ENCODE measurements at places on chromosomes 3 and 15.

- no peak for DNase-seq
Observed at GRCh38 chr3:29751647-29752314, 470.9 kb downstream of the RBMS3 start.

DNA sequence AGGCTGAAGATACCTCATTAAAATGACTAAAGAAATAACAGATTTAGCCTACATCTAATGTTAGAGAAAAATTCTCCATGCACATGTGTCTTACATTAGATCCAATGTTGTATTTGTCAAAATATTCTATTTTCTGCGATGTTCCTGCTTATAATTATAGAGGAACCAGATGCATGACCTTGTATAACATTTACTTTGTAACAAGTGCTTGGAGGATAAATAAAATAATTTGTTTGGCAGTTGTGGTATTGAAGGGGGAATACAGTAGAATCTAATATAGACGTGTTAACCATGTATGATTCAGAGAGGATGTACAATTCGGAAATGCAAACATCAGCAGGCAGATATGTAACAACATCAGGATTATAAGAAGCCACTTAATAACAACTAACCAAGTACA lies 922.2 kb downstream of the TUSC7 start:
- DNase-seq: no peak

DNA sequence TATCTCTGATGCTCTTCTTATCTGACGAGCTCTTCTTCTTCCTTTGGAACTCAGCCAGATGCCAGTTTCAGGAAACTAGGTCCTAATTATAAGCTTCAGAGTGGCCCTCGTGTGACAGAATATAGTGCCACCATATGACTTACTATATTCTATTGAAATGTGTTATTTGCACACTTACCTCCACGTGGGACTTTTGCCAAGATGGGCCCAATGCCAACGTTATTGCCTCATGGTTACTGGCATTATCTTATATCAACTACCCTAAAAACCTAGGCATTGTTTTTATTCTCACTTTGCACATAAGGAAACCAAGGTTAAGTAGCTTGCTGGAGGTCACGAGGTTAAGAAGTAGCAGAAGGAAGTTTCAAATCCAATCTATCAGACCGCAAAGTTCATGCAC lies 71.3 kb upstream of the SLCO3A1 start:
- DNase-seq: no peak

DNA sequence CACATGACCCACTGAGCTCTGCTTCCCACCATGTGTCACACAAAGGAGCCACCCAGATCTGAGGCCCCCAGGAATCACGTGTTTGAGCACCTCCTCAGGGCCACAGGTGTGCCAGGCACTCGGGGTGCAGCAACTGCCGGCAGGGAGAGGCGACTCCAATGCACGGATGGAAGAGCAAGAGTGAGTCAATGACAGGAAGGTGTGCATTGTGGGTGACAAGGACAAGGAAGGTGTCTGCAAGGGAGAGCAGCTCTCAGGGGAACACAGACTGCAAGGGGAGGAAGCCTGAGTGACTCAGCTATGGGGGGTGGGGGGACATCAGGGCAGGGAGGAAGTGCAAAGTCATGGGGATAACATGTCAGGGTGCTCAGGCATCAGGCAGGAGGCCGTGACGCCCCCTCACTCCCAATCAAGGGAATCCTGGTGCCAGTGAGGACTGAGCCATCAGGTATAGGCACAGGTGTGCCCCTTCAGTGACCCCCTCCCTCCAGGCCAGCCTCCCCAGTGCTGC lies 67.4 kb downstream of the NUP210 start:
- peak; percentile 18 for DNase-seq

GRCh38 chr3:68123231-68123630 lies 468.8 kb upstream of the SUCLG2 start:
- DNase-seq: no peak

DNA sequence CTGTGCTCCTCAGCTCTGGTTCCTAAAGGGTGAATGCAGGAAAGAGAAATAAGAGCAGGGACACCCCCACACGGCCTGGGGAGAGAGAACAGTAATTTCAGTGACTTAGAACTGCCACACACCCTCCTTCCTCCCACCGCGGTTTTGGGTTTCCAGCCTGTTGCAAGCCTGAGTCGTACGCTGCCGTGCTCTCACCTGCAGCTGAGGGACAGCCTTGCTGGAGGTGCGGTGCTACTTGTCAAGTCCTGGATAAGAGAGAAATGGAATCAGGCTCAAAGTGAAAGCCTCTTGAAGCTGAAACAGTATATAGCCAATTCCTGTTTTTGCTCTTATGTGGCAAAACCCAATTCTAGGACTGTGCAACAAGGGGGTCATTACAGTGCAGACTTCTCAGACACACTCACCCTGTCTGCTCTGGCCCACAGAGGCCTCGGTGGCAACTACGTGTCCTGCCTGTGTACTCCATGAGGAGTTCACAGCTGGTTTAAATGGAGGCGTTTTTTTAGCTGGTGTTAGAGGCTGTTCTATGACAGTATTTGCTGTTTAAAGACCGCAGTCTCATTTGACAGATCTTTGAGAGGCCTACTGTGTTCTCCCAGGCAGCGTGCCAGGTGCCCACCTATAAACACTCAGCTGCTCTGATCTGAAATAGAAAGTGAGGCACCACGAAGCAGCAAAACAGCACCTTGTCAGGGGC lies 42.9 kb downstream of the TBC1D2B start:
- DNase-seq: peak; percentile 77

DNA sequence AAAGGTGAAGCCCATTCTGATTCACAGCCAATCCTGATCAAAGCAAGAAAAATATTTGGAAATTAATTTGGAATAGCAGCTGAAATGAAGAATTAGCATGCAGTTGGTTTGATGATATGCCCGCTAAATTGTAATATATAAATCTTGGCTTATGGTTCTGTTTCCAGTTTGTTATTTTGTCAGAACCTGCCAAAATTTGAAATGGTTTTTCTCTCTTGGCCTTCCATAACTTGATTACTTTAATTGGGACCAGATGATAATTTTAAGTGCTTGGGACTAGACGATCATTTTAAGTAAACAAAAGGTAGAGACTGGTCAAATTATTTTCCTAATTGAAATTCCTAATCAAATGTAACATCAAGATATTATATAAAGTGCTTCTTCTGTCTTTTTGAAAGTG lies 842.4 kb downstream of the TBL1XR1 start:
- no peak for DNase-seq

DNA sequence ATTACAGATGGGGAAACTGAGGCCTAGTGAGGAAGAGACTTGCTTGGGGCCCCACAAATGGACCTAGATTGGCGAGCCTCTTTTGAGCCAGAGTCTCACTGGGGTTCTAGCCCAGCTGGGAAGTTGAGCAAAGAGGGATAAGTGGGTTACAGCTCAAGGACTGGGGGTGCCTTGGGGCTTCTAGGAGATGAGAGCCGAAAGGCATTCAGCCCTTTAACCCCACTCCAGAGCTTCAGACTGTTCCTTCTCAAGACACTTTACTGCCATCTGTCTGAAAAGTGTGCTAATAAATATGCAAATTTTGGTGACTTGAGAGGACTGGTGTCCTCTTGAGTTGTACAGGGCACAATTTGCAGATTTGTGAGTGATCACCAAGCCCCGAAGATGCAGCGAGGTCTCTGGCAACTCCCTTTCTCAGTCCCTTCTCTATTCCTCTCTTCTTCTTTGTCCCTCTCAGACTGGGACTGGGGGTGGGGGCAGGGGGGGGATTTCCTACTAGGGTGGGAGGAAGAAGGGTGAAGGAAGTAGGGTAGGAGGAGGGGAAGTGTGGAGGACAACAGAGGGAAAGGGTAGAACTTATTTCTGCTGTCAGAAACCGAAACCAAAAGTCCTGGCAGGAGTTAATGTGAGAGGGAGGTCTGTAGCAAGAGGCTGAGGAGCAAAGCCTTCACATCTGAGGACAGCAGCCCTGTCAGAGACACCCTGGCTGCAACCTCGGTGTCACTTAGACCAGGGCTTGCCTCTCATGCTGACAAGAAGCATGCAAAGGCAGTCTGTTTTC lies 16.2 kb upstream of the ANKDD1A start:
- peak; percentile 68 for DNase-seq

DNA sequence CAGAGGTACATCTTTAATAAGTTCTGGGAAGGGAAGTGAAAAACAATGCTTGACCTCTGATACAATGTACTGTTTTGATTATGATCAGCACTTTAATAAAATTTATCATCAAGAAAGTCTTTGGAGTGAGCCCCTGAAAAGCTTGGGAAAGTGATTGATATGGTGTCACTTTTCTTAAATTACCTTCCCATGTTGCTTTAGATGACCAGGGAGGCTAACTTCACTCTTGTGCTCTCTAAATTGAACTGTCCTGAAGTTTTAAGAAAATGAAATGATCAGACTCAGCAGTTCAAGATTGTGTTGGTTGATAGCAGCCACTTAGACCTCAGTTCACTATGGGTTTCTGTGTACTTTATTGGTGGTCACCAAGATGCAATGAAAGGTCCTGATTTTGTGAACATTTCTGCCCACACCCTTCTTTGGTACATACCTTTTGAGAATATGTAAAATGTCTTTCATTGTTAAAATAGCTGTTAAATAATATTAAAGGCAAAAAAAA lies 15.7 kb downstream of the TGFBR2 start:
- DNase-seq: no peak

DNA sequence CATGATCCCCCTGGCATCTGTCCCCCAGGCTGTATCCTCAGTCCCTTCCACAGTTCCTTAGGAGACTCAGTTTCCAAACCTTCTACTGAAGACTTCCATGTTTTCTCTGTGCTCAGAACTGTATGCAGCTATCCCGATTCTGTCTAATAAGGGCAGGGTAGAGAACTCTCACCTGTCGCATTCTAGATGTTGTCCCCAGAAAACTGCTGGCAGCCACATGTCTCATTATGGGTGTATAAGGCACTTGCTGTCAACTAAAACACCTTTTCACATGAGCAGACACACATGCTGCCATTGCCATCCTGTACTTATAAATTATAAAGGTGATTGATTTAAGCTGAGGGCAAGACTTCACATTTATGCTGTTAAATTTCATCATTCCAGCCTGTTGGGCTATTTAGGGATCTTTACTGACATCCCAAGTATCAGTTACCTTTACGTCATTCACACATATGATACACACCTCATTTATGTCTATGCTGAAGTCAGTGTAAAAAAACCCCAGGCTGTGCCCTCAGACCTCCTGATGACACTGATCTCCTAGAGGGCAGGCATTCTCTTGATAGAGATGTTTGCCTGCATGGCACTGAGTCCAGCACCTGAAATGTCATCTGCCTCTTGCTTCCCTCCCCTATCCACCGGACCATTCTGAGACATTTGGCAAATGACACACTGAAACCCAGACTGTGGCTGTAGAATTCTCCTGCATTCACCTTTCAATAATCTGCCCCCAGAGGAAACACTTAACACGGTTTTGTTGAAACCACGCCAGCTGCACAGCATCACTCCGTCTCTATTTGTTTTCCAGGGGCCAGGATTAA lies 35.8 kb downstream of the BTD start:
- no peak for DNase-seq

- no peak for DNase-seq
Observed at GRCh38 chr15:59116141-59116540, 11.2 kb downstream of the CCNB2 start.

DNA sequence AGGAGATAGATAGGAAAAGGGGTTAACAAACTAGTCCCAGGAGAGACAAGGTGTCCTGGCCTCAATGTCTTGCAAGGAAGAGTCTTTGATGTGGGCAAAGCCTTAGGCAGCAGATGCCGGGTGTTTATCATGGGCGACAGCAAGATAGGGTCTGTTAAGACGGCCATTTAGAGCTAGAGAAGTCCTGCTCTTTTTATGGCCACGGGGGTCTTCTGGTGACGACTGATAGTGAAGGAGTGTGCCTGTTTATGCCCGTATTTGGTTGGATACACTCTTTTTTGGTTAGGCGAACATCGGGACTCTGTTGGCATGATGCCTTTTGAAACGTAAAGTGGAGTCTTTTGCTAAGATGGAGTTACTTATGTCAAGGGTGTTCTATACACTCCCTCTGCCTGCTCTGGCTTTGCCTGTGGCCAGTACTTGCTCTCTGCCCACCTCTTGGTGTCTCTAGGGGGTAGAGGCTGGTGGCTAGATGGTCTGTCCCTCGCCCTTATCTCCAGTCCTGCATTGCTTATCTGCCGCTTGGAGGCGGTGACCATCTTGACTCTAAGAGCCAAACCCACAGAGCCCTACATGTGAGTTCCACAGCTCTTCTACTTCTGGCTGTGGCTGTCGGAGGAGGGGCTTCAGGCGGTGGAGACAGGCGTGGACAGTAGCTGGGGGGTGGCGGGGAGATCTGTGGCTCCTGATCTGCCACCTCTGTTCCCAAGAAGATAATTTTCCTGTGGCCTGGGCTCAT lies 55.8 kb upstream of the ZBTB38 start:
- DNase-seq: no peak

DNA sequence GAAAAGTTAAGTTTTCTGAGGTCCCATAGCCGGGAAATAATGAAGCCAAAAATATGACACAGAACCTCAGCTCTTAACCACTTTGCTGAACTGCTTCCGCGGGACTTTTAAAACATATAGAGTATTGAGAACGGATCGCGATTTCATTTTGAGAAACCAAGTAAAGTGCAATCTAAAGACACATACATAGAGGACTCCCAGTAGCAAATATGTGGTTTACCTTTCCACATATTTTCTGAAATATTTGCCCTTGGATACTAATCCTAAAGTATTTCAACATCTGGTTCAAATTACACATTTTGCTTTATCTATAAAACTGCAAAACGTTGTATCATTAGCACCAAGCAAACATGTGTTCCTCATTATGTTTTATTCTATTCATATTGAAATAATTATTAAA lies 776.5 kb downstream of the ROBO2 start:
- DNase-seq: no peak

- DNase-seq: no peak
Observed at GRCh38 chr3:53166206-53166605, 5.2 kb downstream of the PRKCD start.

DNA sequence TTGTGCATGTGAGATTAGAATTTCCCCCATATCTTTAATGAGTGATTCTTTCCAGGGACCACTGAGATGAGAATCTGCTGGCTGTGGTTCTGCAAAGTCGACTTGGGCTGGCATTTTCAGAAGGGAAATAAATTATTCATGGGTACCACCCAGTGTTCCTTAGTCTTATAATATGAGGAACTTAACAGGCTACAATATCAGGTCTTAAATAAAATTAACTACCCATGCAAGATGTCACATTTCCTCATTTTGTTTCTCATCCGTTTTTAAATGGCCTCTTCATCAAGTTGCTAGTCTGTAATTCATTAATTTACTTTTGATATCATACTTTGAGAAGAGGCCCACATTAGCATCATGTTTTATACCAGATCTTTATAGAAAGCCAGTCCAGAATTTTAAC lies 58.3 kb upstream of the SKOR1 start:
- DNase-seq: no peak

- no peak for DNase-seq
Observed at GRCh38 chr3:12370758-12371157, 81.9 kb downstream of the PPARG start.

- DNase-seq: no peak
Observed at GRCh38 chr3:45151100-45151499, 4.9 kb upstream of the CDCP1 start.

DNA sequence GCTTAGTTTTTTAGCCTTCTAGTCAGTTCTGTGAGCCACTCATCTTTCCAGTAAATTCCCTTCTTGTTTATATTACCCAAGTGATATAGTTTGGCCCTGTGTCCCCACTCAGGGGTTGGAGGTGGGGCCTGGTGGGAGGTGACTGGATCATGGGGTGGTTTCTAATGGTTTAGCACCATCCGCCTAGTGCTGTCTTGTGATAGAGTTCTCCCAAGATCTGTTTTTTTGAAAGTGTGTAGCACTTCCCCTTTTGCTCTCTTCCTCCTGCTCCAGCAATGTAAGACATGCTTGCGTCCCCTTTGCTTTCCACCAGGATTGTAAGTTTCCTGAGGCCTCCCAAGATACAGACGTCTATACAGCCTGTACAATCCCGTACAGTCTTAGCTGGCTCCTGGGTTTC lies 53.7 kb upstream of the INO80 start:
- no peak for DNase-seq

Data from CD4-positive, alpha-beta T cell treated with Interleukin-2 at 100 ng/mL for 4 hours (primary cell).